ENCODE measurements at places on chromosomes 2 and 18.

GRCh38 chr2:137992039-137992646, 27.9 kb downstream of the HNMT start:
- no peak for DNase-seq

- DNase-seq, result no peak
Measured at GRCh38 chr18:46338205-46338604, 234.0 kb downstream of the HAUS1 start.

DNA sequence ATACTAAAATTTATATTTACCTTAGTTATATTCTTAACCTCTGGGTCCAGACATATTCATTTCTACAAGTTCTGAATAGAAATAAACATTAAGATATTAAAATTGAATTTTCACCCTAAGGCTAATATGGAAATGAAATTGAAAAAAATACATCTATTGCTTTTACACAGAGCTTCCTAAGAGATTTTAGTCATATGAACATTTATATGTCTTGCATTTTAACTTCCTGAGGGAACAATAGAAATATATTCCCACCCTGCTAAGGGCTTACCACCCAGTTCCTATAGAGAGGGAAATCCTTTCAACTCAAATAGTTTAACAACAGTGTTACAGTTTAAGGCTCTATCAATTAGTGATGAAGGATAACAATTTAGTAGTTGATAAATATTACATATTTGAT, 60.5 kb downstream of the SOCS6 start:
- no peak for DNase-seq

- DNase-seq, result no peak
Measured at GRCh38 chr2:240831594-240832204, 11.7 kb upstream of the KIF1A start.

- DNase-seq, result no peak
Measured at GRCh38 chr2:58543442-58543841, 302.3 kb upstream of the FANCL start.

GRCh38 chr2:9497017-9497416, 22.7 kb downstream of the IAH1 start:
- no peak for DNase-seq

GRCh38 chr2:174776223-174776622, 12.0 kb upstream of the CHRNA1 start:
- no peak for DNase-seq

GRCh38 chr2:241564596-241565410, 6.3 kb downstream of the BOK start:
- DNase-seq, result no peak

DNA sequence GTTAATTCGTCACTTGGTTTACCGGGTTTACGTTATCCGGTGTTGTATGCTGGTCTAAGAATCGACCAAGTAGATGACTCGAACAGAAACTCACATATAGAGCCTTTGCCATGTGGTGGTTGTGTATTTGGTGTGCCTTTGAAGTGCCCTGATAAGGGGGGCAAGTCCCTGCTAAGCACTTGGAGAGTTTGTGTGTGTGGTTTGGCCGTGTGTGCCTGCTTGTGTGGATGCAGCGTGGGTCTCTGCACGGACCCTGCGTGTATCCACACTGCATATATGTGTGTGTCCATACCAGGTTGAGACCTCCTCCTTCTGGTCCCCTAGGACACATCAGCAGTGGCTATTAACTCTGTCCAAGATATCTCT, 2.4 kb upstream of the CELF4 start:
- DNase-seq, result no peak

- no peak for DNase-seq
Measured at GRCh38 chr2:38613849-38614213, 11.1 kb upstream of the HNRNPLL start.

DNA sequence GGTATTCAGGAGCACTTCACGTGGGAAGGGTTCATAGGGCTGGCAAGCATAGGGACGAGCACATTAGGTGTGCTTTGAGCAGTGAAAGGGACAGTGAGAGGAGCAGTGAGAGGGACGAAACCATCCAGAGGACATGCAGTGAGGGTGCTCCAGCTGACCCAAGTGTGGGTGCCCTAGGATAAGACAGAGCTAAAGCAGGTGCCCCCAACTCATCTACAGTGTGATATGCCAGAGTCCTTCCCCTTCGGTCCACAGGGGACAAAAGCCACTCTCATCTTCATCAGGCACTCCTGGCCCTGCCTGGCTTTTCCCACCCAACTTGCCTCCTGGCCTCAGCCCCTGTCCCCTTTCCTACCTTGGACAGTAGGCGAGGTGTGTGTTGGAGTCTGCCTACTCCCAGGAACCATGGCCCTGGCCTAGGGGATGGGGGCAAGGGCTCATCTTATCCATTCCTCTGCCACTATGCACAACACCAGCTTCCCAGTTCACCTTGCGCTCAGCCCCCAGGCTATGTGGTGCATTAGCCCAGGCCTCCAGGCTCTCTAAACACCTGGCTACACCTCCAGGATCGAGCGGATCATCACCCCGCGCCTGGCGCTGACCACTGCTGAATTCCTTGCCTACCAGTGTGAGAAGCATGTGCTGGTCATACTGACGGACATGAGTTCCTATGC, 16.1 kb upstream of the ANKRD53 start:
- DNase-seq, result no peak

DNA sequence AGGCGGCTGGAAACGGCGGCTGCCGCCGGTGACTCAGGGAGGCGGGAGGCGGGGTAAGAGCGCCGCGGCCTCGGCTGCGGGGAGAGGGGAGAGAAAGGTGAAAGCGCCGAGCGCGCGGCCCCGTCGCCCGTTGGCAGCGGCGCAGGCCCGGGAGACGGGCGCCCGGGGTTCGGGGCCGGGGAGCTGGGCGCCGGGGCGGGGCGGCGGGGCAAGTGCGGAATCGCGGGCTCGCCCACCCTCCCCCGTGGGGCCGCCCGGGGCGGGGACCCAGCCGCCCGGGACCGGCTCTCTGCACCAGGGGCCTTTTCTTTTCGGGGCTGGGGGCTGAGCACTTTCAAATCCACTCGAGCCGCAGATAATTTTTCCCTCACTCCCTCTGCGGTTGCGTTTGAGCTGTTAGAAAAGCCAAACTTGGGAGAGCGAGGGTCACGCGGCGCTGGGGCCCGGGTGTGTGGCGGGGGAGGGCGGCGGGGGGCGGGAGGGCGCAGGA, 266 bp downstream of the KDM3A start:
- no peak for DNase-seq

DNA sequence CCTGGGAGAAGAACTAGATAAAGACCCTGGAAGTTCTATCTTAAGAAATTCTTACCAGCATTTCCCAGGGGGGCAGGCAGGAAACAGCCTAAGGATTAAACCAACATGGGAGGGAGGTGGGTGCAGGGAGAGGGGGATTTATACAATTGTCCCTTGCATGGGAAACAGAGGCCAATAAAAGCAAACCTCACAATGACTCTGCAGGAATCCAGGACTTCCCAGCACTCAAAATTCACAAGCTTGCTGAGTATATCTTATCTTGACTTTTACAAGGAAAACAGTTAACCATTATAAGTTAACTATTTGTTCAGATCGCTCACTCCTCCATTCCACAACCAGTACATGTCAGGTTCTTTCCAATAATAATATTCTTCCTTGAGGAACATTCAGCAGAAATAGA, 241.3 kb downstream of the MREG start:
- no peak for DNase-seq

DNA sequence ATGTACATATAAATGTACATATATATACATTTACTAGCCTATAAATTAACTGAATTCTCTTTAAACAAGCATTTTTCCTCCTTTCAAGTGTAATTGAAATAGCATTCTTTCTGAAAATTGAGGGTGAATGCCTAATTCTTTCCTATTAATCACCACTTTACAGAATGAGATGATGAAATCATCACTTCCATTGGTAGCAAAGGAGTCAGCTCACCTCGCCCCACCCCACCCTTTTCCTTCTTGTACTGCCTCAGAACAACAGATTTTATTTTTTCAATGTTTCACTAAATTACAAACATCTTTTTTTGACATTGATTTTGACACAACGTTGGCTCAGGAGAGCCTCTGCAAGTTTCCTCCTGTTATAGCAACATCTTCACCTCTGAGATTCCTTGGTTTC, 181.9 kb upstream of the CDH7 start:
- no peak for DNase-seq

- DNase-seq, result no peak
Measured at GRCh38 chr2:54310961-54311360, 54.9 kb upstream of the TSPYL6 start.

- no peak for DNase-seq
Measured at GRCh38 chr2:88813612-88814011, 122.1 kb downstream of the RPIA start.

GRCh38 chr2:158796652-158797051, 1.5 kb downstream of the DAPL1 start:
- DNase-seq, result no peak

- DNase-seq, result no peak
Measured at GRCh38 chr2:196431076-196431475, 208.4 kb upstream of the CCDC150 start.

GRCh38 chr2:220887876-220888275, 684.2 kb downstream of the EPHA4 start:
- no peak for DNase-seq

- DNase-seq, result no peak
Measured at GRCh38 chr2:240797500-240797895, 22.5 kb downstream of the KIF1A start.

Data from Ammon's horn (tissue), 1 donor.